ENCODE measurements at places on chromosomes 5 and 9. TPM values are rescaled to one million over a fixed set of nuclear protein-coding genes. Genes with fewer than 3 reads are reported as not detected.

Gene LCN6
- not detected for total RNA-seq

DNA sequence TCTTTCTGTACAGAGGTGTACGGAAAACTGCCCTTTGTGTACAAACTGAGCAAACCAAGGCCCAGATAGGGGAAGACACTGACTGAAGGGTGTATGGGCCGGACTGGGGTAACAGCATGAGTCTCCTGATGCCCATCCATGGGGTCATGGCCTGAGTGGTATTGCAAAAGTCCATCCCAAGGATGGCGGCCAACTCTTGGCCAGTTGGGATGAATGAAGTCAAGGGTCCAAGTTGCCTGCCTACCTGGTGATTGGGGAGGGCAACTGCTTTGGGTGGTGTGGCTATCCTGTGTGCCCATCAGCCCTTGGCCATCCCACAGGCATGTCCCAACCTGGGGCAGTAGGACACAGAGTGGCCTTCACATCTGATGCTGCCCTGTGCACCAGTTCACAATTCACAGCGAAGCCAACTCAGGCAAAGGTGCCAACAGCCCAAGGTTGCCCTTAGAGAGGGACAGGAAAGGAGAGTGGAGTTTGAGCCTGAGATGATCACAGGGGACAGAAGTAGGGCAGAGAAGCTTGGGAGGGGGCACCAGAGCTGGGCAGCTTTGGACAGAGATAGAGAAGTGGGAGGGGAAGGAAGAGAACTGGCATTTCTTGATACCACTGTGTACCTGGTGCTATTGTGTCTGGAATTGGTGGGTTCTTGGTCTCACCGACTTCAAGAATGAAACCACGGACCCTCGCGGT, 46.6 kb downstream of the COL15A1 start:
- H3K36me3 ChIP-seq, result no peaks in the 10 kb centered on the region
- H3K27ac ChIP-seq, result no peak overlapping the region
- H3K27me3 ChIP-seq, result peaks cover 8% of the 10 kb centered on the region
- peaks cover 1% of the 10 kb centered on the region for H3K4me1 ChIP-seq

GRCh38 chr5:78472469-78473106, 112.2 kb downstream of the SCAMP1 start:
- no peaks in the 10 kb centered on the region for H3K36me3 ChIP-seq
- H3K27me3 ChIP-seq, result no peaks in the 10 kb centered on the region
- no peak overlapping the region for H3K4me3 ChIP-seq
- peaks cover 1% of the 10 kb centered on the region for H3K4me1 ChIP-seq

DNA sequence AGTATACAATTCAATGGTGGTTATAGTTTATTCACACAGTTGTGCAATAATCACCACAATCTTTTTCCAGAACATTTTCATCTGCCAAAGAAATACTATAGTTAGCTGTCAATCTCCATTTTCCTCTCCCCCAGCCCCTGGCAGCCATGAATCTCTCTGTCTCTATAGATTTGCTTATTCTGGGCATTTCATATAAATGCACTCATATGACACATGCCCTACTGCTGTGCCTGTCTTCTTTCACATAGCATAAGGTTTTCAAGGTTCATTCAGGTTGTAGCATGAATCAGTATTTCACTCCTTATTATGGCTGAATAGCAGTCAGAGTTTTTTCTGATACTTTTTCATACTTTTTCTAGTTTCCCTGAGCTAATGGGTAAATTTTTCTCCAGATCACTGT, 127.6 kb downstream of the HSPA4 start:
- H3K4me3 ChIP-seq, result no peak overlapping the region
- no peaks in the 10 kb centered on the region for H3K36me3 ChIP-seq
- H3K27me3 ChIP-seq, result peaks cover 2% of the 10 kb centered on the region
- no peak overlapping the region for H3K27ac ChIP-seq
- DNase-seq, result no peak

DNA sequence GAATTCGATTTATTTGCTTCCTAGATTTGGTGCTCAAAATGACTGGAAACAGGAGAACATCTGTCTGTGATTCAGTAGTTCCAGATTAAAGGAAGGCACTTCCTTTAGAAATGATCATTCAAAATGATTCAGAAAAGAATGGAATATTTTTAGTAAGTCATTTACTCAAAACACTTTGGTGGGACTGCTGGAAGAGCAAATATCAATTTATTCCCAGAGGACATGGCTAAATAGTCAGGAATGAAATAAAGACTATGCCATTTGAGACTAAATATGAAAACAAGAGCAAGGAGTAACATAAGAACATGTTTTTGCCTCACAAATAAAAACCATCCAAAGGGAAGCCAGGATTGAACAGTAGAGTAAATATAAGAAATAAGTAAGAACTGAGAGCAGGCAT, 138.6 kb upstream of the RASA1 start:
- no peak overlapping the region for H3K4me3 ChIP-seq
- H3K27ac ChIP-seq, result no peak overlapping the region
- H3K27me3 ChIP-seq, result no peaks in the 10 kb centered on the region
- H3K36me3 ChIP-seq, result peaks cover 7% of the 10 kb centered on the region
- no peak for DNase-seq

DNA sequence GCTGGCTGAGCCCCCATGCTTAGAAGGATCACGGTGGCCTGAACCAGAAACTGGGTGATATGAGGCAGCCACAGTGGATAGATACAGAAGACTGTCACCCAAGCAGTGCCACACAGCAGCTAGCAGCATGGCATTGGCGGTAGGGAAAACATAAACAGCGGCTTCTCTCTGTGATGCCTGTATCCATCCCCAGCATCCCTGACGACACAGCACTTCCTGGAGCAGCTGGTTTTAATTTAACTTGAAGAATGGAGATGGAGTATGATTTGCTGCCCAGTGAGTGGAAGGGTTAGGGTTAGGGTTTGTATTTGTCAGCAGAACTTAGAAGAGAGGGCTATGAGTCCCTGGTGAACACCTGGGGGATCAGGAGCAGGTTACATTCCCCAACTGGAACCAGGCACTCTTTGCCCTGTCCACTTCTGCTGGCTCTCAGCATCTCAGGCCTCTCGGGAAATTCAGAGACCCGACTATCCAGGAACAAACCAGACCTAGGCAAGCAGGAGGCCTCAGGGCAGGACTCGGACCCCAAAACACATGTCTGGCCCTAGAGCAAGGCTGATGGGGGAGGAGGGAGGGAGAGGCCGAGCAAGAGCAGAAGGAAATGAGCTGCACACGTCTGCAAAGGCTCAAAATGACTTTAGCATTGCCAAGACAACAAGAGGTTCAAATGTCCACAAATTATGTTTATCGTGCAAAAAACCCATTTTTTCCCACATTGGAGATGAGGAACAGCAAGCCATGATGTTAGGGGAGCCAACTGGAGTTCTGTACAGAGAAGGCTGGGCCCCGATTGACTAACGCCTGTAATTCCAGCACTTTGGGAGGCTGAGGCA, 6.5 kb upstream of the GGTA1 start:
- no peak overlapping the region for H3K27ac ChIP-seq
- peaks cover 20% of the 10 kb centered on the region for H3K27me3 ChIP-seq
- H3K36me3 ChIP-seq, result no peaks in the 10 kb centered on the region
- peaks cover 10% of the 10 kb centered on the region for H3K4me1 ChIP-seq

Gene CDC26
- 27.5 TPM for total RNA-seq

Gene IL9
- not detected for total RNA-seq
